H9 (cell line): ENCODE measurements at places on chromosomes 5 and 9. TPM values are rescaled to one million over a fixed set of nuclear protein-coding genes. Genes with fewer than 3 reads are reported as not detected.

DNA sequence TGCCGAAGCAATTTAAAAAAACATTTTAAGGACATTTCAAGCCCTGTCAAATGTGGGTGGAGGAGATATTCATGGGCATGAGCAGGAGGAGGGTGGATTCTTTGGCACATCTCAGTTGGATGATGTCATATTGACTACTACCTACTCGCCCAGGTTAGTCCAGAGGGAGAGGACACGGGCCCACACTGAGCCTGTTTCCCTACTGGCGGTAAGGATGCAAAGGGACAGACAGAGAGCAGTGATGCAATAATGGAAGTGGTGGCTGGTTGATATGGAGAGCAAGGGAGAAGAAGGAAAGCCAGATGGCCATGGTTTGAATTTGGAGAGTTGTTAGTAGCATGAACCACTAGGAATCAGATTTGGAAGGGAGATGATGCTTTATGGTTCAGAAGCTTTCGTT, 34.1 kb upstream of the PDE8B start:
- no peaks in the 10 kb centered on the region for H3K4me1 ChIP-seq
- peaks cover 12% of the 10 kb centered on the region; the same call in 1 of the 2 replicates for H3K27me3 ChIP-seq
- no peaks in the 10 kb centered on the region for H3K36me3 ChIP-seq
- no peak overlapping the region for H3K4me3 ChIP-seq

GRCh38 chr9:86352440-86353077, 1.7 kb downstream of the TUT7 start:
- H3K27me3 ChIP-seq, result no peaks in the 10 kb centered on the region
- peaks cover 3% of the 10 kb centered on the region; the same call in 1 of the 2 replicates for H3K4me1 ChIP-seq
- peak overlapping the region; percentile 92 for H3K4me3 ChIP-seq
- peaks cover 2% of the 10 kb centered on the region; the same call in 1 of the 3 replicates for H3K36me3 ChIP-seq
- no peak for DNase-seq

- no peaks in the 10 kb centered on the region for H3K4me1 ChIP-seq
- H3K27ac ChIP-seq, result no peak overlapping the region
- no peaks in the 10 kb centered on the region for H3K36me3 ChIP-seq
- H3K27me3 ChIP-seq, result peaks cover 21% of the 10 kb centered on the region
- peak overlapping the region; percentile 73 for H3K4me3 ChIP-seq
These were observed 1.1 kb downstream of the MAST4 start for GRCh38 chr5:66597183-66597757.

- H3K27ac ChIP-seq, result no peak overlapping the region
- no peaks in the 10 kb centered on the region for H3K4me1 ChIP-seq
- peak overlapping the region; percentile 87 for H3K4me3 ChIP-seq
- DNase-seq, result peak; percentile 39
- H3K36me3 ChIP-seq, result no peaks in the 10 kb centered on the region
These were observed 2.1 kb downstream of the CHSY3 start for GRCh38 chr5:129906177-129906887.

Gene GDNF
- not detected in 2 replicates for total RNA-seq

DNA sequence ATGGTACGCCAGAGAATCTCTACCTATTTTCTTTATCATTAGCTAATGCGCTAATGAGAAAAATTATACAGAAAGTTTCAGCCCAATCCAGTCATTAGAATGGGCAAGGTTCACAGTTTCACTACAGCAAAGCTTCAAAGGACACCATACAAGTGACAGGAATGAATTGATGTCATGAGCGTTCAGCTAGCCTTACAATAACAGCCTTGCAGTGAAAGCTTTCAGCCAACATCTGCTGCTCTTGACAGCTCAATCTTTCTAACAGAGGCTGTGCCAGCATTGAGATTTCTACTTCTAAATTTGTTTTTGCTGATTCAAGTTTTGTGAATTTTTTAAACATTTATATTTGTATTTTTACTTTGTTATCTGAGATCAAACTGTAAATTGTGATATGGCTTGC, 302.4 kb upstream of the FAM174A start:
- no peaks in the 10 kb centered on the region for H3K4me1 ChIP-seq
- H3K27me3 ChIP-seq, result no peaks in the 10 kb centered on the region
- H3K36me3 ChIP-seq, result no peaks in the 10 kb centered on the region
- DNase-seq, result no peak
- no peak overlapping the region for H3K4me3 ChIP-seq

DNA sequence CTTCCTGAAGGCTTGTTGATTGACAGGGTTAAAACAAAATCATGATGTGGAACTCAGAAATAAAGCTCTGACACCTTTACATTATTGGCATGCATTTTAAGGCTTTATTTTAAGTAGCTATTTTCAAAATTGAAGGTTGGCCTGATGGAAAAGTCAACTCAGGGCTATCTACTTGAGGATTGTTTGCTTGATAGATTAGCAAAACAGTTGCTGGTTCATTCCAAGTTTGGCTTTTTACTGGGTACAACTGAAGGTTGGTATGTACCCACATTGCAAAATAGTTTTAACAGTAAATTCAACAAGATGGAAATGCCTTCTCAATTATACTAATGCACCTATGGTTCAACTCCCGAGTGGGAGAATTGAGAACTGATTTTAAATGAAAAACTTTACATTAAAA, 161.8 kb upstream of the ELL2 start:
- no peaks in the 10 kb centered on the region for H3K36me3 ChIP-seq
- no peak overlapping the region for H3K27ac ChIP-seq
- no peak for DNase-seq
- H3K27me3 ChIP-seq, result no peaks in the 10 kb centered on the region
- H3K4me1 ChIP-seq, result no peaks in the 10 kb centered on the region

- H3K4me3 ChIP-seq, result no peak overlapping the region
- H3K27ac ChIP-seq, result no peak overlapping the region
- DNase-seq, result peak; percentile 33
- no peaks in the 10 kb centered on the region for H3K27me3 ChIP-seq
- no peaks in the 10 kb centered on the region for H3K36me3 ChIP-seq
These were observed 18.0 kb upstream of the STARD4 start for GRCh38 chr5:111530298-111530740.

DNA sequence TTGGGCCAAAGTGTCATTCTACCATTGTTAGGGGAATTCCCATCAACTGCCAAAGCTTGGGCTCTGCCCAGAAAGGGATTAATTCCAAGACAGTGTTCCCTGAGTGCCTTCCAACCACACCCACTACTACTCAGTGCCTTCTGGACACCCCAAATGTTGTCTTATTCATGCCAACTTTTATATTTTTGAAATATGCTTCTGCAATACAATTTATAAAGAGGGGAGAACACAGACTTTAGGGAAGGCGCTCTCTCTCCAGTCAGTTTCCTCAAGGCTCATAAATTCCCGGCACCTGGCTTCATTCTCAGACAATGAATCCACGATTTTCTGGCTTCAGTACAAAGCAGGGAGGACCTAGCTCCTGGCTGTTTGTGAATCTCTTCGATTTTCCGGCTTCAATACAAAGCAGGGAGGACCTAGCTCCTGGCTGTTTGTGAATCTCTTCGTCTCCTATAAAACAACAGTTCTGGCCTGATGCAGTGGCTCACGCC, 120.1 kb upstream of the MYO10 start:
- H3K27ac ChIP-seq, result no peak overlapping the region
- no peaks in the 10 kb centered on the region for H3K4me1 ChIP-seq
- no peaks in the 10 kb centered on the region for H3K27me3 ChIP-seq
- peak; percentile 34 for DNase-seq
- H3K36me3 ChIP-seq, result no peaks in the 10 kb centered on the region

Gene SLC4A9
- total RNA-seq, result 0.07 TPM in 1 of 2 replicates, not detected in the other

Gene FYB1
- total RNA-seq, result not detected in 2 replicates

GRCh38 chr5:100430268-100431195, 104.6 kb upstream of the FAM174A start:
- no peaks in the 10 kb centered on the region for H3K27me3 ChIP-seq
- H3K36me3 ChIP-seq, result peaks cover under 1% of the 10 kb centered on the region; the same call in 1 of the 3 replicates
- DNase-seq, result peak; percentile 57
- H3K4me3 ChIP-seq, result no peak overlapping the region

DNA sequence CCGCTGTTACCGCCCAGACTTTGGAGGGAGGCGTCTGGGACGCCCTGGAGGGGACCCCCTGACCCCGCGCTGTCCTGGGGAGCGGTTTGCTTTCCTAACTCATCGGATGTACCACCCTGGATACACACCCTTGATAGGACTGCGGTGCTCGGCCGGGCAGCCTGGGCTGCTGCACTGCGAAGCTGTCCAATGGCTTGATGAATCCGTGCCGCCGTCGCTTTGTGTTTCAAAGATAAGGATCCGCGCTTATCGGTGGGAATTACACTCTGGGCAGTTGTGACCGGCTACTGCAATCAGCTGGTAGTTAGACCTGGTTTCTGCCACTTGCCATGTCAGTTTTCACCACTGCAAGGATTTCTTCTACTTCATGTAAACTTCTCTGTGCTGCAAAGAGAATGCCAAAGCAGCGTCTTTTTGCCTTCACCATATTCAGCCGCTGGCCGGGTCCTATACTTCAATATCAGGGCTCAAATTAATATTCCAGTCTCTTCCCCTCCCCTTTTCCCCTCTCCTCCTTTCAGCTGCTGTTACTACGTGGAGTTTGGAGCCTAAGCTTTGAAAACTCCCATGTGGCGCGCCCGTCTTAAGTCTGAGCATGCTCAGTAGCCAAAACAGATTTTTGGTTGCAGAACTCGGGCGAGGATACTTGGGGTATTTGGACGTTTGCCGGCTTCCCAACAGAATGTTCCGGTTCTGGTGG, 727 bp downstream of the SMAD5 start:
- H3K4me3 ChIP-seq, result peak overlapping the region; percentile 96
- DNase-seq, result peak; percentile 42

Gene FAM221B
- not detected in 2 replicates for total RNA-seq

- H3K4me1 ChIP-seq, result no peaks in the 10 kb centered on the region
- H3K4me3 ChIP-seq, result no peak overlapping the region
- peaks cover 45% of the 10 kb centered on the region for H3K36me3 ChIP-seq
- no peaks in the 10 kb centered on the region for H3K27me3 ChIP-seq
- DNase-seq, result no peak
These were observed 47.5 kb downstream of the UIMC1 start for GRCh38 chr5:176959051-176959450.

Gene SHISAL2B
- 5.0 and 5.4 TPM in 2 replicates for total RNA-seq
